Kidney glomerular epithelial cell (primary cell): ENCODE measurements at places on chromosomes 3 and 15.
A peak's percentile ranks its signal among the peaks of the same experiment; 100 is the strongest.

GRCh38 chr15:63588826-63589225, 8.4 kb upstream of the FBXL22 start:
- no peak for DNase-seq

DNA sequence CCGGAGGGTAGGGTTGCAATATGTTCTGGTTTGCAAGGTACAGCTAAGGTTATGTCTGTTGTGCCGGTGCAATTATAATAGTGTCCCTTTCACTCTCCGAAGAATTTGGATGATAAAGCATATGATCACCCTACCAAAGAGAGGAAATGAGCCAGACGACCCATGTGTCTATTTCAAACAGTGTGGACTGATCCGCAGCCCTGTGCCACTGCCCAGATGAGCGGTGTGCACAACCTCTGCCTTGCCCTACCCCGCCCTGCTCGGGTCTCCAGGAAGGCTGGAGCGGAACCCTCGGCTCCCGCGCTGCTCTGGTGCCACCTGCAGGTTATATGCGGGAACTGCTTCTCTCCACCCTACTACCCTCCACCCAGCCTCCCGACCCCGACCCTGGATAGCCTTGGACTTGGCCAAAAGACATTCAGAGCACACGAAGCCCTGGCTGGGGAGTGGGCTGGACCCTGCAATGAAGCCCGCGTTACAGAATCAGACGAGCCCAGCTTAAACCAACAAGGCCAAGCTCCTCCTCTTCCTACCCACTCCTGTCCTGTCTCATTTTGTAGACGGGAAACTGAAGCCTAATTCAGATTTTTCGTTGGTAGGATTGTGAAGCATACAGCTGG, 68.4 kb upstream of the CHRNB4 start:
- DNase-seq = peak; percentile 33

DNA sequence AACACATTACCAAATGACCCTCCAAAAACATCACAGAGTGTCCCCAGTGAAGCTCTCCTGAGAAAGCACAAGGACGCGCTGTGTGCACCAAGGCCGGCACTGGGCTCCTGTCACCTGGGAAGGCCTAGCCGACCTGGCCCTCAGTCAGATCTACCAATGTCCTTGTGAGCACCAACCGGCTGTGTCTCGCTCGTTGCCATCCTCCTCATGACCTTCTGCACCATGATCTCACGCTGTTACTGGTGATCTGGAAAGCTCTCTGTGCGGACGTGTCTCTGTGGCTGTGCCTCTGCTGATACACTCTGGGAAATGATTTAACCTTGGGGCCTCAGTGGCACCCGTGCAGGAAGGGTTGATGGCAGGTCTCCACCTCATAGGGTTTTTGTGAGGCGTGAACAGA, 24.2 kb downstream of the ZXDC start:
- no peak for DNase-seq

GRCh38 chr3:150132101-150132749, 161.5 kb upstream of the PFN2 start:
- DNase-seq = no peak

GRCh38 chr15:81155375-81156218, 21.5 kb downstream of the CFAP161 start:
- DNase-seq = peak; percentile 35

DNA sequence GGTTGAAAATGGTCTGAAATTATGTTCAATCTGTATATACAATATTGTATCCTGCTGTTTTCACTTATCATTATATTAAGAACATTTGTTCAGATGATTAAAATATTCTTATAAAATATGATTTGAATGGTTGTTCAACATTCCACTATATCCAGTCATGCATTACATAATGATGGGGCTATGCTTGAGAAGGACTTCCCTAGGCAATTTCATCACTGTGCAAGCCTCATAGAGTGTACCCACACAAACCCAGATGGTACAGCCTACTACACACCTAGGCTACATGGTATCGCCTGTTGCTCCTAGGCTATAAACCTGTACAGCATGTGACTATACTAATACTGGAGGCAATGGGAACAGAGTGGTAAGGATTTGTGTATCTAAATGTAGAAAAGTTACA, 30.5 kb downstream of the SLC7A14 start:
- no peak for DNase-seq

- DNase-seq = no peak
Observed at GRCh38 chr3:103033841-103034240, 599.0 kb downstream of the ZPLD1 start.

- no peak for DNase-seq
Observed at GRCh38 chr3:181919375-181919774, 207.7 kb downstream of the SOX2 start.

GRCh38 chr3:192927016-192927415, 9.4 kb upstream of the MB21D2 start:
- DNase-seq = no peak

DNA sequence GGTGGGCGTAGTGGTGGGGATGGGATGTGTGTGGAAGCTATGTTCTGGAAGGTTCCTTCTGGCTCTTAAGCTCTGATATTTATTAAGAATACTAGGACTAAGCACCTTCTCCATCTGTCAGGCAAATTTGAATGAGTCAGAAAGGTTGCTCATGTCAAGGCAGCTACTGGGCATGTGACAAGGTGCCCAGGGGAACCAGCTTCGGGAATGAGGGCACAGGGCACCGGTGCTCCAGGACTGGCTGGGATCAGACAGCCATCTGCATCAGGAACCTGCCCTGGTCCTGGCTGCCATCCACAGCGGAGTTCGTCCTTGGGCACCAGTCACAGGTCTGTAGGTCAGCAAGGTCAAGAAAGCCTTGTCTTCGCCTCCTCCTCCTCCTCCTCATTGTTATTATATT, 32.5 kb downstream of the CA12 start:
- no peak for DNase-seq

- DNase-seq = no peak
Observed at GRCh38 chr3:149368674-149369497, 8.6 kb downstream of the TM4SF1 start.

DNA sequence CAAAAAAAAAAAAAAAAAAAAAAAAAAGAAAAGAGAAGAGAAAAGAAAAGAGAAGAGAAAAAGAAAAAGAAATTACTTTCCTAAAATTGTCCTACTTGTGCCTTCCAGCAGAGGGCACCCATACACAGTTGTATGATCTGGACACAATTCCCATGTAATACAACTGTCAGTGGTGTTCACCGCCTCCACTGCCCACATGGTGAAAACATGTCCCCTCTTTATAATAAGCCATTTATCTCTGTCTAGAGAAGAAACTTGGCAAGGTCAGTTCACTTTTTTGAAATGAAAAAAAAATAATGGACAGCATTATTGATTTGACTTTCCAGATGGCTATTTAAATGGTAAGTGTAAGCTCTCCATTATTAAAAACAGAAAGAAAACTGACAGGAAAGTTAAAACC, 459.4 kb downstream of the GBE1 start:
- peak; percentile 50 for DNase-seq

GRCh38 chr3:15331606-15332404, 581 bp downstream of the SH3BP5 start:
- DNase-seq = no peak

- DNase-seq = no peak
Observed at GRCh38 chr15:31306426-31307269, 20.0 kb upstream of the KLF13 start.

GRCh38 chr15:20295238-20295811, 246.3 kb downstream of the GOLGA6L6 start:
- DNase-seq = no peak

- DNase-seq = no peak
Observed at GRCh38 chr3:22265403-22265802, 514.4 kb upstream of the ZNF385D start.

DNA sequence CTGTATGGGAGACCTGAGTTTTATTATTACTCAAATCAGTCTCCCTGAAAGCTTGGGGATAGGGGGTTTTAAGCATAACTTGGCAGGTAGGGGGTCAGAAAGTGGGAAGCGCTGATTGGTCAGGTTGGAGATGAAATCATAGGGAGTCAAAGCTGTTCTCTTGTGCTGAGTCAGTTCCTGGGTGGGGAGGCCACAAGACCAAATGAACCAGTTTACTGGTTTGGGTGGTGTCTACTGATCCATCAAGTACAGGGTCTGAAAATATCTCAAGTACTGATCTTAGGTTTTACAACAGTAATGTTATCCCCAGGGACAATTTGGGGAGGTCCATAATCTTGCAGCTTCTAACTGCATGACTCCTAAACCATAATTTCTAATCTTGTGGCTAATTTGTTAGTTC, 17.8 kb upstream of the IQCF6 start:
- no peak for DNase-seq

DNA sequence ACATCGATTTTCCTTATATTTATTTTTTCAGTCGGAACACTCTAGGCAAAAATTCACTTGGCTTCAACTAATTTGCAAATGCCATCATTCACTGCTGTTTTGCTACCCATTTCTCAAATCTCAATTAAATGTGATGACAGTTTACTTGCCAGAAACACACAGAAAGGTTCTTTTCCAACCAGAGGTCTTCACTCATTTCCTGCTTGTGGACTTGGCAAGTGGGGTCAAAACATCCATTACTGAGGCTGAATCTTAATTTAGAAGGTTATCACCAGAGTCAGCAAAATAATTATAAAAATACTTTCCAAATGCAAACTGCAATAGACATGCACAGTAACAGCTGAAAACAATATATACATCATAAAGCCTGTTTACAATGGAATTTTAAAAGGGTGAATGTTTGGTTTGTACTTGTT, 625.4 kb upstream of the TBL1XR1 start:
- DNase-seq = no peak

DNA sequence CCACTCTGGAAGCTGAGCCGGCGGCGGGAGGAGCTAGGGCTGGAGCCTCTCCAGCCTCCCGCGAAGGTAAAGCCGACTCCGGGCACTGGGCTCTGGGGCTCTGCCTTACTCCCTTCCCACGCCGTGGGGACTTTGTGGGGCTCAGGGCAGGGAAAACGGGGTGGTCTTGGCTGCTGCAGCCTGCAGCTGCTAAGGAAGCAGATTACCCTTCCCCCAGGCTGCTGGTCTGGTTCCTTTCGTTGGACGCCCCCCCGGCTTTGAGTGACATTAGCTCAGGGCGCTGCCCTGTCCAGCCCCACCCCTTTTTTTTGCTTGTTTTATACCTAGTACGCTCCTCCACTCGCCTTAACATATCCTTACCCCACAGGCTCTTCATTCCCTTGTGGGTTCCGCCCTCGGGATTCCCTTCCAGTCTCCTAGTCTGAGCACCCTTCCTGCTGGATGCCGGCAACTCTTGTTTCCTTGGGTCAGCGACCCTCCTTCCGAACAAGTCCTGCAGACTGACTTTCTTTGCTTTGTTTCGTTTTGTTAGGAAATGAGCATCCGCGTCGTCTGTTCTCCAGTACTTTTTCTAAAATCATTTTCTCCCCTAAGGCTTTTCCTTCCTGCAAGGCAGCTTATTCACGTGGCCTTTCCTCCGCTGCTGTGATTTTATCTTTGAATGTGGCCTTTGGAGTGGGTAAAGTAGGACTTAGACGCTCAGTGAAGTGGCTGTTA, 551 bp downstream of the DNAJC13 start:
- peak; percentile 87 for DNase-seq

DNA sequence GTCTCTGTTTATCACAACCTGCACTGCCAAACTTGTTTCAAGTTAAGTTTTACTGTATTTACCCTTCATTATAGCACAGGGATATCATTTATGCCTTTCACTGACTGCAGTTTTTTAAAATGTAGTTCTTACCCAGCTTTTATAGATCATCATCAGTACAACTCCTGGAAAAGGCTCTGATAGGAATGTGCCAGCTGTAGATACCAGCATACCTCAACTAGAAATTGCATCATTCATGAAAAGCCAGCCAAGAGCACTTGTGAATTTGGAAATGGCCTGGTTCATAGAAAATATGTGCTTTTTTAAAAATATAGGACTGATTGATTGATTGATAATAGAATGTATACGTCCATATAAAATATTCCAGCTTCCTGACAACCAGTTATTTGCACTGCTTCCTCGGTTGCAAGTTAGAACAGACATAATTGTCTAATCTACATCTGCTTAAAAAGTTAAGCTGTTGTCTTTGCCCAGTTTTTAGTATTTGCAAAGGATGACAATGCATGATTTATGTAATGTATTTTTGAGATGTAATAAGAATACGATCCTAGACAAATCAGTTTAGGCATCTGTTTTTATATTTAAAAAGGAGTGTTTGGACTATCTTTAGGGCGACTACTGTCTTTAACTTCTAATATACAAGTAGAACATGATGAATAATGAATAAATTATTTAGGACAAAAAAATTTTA, 58.5 kb downstream of the DCUN1D1 start:
- DNase-seq = no peak

GRCh38 chr3:63477494-63478129, 174.9 kb upstream of the SNTN start:
- DNase-seq = no peak

GRCh38 chr3:150762662-150763121, 277 bp downstream of the SIAH2 start:
- no peak for DNase-seq

GRCh38 chr3:100603469-100603868, 5.9 kb upstream of the ADGRG7 start:
- DNase-seq = no peak

DNA sequence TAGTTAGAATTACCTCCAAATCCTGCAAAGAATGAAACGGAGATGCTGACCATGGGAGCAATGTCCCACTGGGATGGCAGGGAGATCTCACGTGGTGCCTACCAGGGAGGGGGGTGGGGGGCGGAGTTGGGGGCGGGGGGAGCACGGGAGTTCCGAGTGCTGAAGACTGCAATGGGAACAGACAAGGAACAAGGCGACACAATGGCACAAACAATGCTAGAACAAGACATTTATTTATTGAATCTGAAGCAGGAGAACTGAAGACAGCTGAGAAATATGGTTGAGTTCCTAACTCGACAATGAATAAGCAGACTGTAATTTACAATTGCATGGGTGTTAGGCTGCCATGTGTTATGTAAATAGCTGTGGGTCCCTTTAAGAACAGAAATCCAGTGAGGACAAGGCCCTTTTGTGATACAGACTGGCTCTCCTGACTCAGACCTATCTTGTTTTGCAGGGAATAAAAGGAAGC, 91.2 kb downstream of the AQP9 start:
- no peak for DNase-seq

- DNase-seq = peak; percentile 9
Observed at GRCh38 chr3:31533169-31534064, 692 bp downstream of the STT3B start.

DNA sequence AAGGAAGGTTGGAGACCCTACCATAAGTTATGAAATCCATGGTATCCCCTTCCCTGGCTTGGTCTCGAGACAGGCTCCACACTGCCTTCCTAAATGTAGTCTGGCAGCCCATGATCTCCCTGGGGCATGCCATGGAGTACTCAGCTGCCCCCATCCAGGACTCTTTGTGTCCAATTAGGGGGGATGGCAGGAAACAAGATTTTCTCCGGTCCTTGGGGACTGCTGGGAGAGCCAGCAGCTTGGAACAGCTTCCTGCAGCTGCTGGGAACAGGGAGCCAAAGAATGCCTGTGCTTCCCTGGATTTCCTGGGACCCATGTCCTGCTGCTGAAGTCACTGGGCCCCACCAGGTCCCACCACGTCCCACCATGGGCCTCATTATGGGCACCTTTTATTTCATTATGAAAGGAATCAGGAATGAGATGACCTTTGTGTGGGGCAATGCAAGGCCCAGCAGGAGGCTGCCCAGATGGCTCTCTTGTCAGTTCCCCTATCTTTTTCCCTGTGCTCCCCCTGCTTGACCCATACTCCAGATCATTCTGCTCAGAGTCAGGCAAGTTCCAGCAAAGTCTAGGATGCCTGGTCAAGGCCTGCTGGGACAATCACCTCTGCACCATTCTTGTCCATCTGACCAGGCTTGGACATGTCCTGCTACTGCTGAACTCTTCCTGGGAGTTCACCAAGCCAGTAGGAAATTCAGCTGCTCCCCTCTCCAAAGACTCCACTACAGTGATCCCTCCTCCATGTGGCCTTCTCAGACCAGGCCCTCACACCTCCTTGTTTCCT, 15.0 kb upstream of the DAG1 start:
- no peak for DNase-seq
